ENCODE measurements at places on chromosomes 2 and 18.

GRCh38 chr2:19363474-19363778 lies 5.0 kb upstream of the OSR1 start:
- H3K36me3 ChIP-seq: no peaks in the 10 kb centered on the region
- peaks cover 21% of the 10 kb centered on the region for H3K27me3 ChIP-seq
- H3K27ac ChIP-seq: no peak overlapping the region

GRCh38 chr18:46379323-46379950 lies 275.3 kb downstream of the HAUS1 start:
- DNase-seq: no peak
- H3K4me3 ChIP-seq: no peak overlapping the region
- H3K27me3 ChIP-seq: no peaks in the 10 kb centered on the region
- no peaks in the 10 kb centered on the region for H3K4me1 ChIP-seq
- no peak overlapping the region for H3K27ac ChIP-seq

DNA sequence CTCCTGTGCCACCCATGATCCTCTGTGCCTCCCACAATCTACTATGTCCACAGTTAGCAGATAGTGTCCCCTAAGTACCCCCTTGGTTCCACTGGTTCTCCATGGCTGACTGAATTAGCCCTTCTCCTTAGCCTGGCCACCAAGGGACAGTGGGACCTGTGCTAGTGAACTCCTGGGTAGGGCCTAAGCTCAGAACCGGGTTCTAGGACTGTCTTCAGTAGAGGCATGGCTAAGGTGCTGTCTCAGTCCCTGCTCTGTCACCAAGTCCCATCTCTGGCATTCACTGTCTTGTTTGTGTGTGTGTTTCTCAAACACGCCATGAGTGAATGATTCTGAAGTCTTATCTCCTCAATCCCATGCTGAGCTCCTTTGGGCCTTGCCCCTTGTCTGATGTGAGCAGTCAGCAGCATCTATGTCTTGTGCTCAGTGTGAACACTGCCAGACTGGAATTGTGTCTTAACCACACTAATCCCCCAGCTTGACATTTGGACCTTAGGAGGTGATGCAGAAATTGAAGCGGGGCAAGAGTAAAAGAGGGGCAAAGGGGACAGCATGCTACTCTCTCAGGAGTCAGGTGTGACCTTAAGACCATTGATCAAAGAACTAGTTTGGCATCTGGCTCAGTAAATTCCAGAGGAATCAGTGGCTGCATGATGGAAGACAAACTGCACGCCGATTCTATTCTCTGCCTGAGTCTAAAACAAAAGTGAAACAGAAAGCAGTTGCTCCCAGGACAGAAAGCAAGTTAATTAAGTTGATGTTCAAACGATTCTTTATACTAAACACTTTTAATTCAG lies 190.5 kb downstream of the ALPK2 start:
- no peaks in the 10 kb centered on the region for H3K27me3 ChIP-seq
- H3K36me3 ChIP-seq: no peaks in the 10 kb centered on the region
- H3K27ac ChIP-seq: no peak overlapping the region

GRCh38 chr2:159030674-159031380 lies 62.4 kb downstream of the TANC1 start:
- peaks cover 1% of the 10 kb centered on the region for H3K27me3 ChIP-seq
- no peak overlapping the region for H3K4me3 ChIP-seq
- no peak for DNase-seq
- H3K4me1 ChIP-seq: peaks cover 63% of the 10 kb centered on the region

- H3K4me1 ChIP-seq: peaks cover 5% of the 10 kb centered on the region
- DNase-seq: no peak
- no peaks in the 10 kb centered on the region for H3K27me3 ChIP-seq
- no peak overlapping the region for H3K27ac ChIP-seq
- H3K4me3 ChIP-seq: no peak overlapping the region
Measured at GRCh38 chr2:156890529-156891148, 366.9 kb upstream of the GALNT5 start.

- no peaks in the 10 kb centered on the region for H3K36me3 ChIP-seq
- H3K27me3 ChIP-seq: peaks cover 1% of the 10 kb centered on the region
- no peaks in the 10 kb centered on the region for H3K4me1 ChIP-seq
- no peak for DNase-seq
- H3K4me3 ChIP-seq: no peak overlapping the region
Measured at GRCh38 chr2:184945824-184946223, 347.5 kb downstream of the ZNF804A start.
